ENCODE measurements at places on chromosomes 1 and 21. TPM values are rescaled to one million over a fixed set of nuclear protein-coding genes. Genes with fewer than 3 reads are reported as not detected.

DNA sequence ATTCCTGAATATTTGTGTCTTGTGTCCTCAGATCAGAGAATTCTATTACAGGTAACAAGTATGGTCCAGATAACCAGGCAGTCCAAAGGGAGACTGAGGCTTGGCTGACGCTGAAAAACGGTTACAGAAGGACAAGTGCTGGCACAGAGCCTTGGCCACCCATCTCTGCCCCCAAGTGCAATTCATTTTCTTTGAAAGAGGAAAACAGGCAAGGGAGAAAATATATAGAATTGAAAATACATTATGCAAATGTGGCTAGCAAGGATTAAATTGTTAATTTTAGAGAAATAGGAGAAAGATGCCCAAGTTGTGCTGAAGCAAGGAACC, 1.2 kb downstream of the SORT1 start:
- peak overlapping the region; percentile 65 for H3K4me3 ChIP-seq
- peaks cover 12% of the 10 kb centered on the region for H3K36me3 ChIP-seq
- H3K27me3 ChIP-seq: no peaks in the 10 kb centered on the region

GRCh38 chr1:168687816-168688215, 41.2 kb downstream of the DPT start:
- peak overlapping the region; percentile 100 for H3K27ac ChIP-seq
- H3K36me3 ChIP-seq: no peaks in the 10 kb centered on the region
- peak; percentile 8 for DNase-seq

DNA sequence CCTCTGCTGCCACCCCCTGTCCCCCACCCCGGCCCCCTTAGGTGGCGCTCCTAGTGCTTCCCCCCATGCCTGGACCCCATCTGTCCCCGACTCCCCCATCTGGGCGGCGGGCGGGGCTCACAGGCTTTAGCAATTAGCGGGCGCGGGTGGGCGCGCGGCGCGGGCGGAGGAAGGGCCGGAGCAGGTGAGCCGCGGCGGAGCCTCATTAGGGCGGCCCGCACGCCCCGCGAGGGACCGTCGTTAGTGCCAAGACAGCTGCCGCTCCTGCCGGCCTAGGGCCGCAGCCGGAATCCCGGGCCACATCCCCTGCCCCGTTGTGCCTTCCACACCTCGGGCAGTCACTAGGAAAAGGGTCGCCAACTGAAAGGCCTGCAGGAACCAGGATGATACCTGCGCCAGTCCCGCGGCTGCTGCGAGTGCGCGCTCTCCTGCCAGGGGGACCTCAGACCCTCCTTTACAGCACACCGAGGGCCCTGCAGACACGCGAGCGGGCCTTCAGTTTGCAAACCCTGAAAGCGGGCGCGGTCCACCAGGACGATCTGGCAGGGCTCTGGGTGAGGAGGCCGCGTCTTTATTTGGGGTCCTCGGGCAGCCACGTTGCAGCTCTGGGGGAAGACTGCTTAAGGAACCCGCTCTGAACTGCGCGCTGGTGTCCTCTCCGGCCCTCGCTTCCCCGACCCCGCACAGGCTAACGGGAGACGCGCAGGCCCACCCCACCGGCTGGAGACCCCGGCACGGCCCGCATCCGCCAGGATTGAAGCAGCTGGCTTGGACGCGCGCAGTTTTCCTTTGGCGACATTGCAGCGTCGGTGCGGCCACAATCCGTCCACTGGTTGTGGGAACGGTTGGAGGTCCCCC, 7.6 kb downstream of the OLIG2 start:
- no peaks in the 10 kb centered on the region for H3K36me3 ChIP-seq
- H3K4me1 ChIP-seq: peaks cover 10% of the 10 kb centered on the region
- no peak overlapping the region for H3K27ac ChIP-seq
- no peak overlapping the region for H3K4me3 ChIP-seq
- peaks cover 62% of the 10 kb centered on the region for H3K27me3 ChIP-seq
- no peak for DNase-seq

DNA sequence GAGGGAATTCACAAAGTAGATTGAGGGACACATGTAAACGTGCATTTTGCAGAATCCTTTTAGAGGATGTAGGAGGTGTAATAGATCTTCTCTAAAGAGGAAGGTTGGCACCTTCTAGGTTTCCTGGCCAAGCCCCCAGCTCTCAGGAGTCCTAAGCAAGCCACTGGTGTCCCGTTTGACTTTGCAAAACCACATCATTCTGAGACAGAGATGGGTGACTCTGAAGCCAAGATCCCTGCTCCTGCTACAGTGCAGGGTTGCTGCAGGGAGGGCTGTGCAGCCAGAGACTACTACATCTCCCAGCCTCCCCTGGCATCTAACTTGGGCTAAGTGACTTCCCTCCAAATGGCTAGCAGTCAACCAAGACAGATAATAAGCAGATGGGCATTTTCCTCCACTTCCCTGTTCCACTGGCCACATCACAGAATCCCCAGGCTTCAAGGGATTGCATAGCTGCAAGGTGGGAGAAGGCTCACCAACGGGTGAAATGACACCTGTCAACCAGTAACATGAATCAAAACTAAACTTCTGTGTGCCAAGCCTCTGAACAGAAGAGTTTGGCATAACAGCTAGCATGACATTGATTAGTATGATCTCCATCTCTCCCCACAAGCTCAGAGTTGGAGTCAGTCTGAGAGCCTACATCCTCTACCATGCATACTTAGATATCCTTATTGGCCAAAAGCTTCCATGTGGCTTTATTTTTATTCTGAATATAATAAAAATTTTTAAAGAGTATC, 129.6 kb upstream of the COA6 start:
- H3K4me3 ChIP-seq: no peak overlapping the region
- no peak overlapping the region for H3K27ac ChIP-seq
- DNase-seq: no peak
- H3K4me1 ChIP-seq: peaks cover 5% of the 10 kb centered on the region
- H3K27me3 ChIP-seq: no peaks in the 10 kb centered on the region
- no peaks in the 10 kb centered on the region for H3K36me3 ChIP-seq

The SLC2A5 gene
- 0.02 TPM for polyA plus RNA-seq

The NES gene
- 15.8 TPM for polyA plus RNA-seq

The FAM131C gene
- 0.97 TPM for polyA plus RNA-seq

The SRM gene
- polyA plus RNA-seq: 60.9 TPM

GRCh38 chr1:28112388-28113241, 24.2 kb upstream of the EYA3 start:
- H3K27me3 ChIP-seq: no peaks in the 10 kb centered on the region
- no peaks in the 10 kb centered on the region for H3K36me3 ChIP-seq
- no peak overlapping the region for H3K4me3 ChIP-seq
- H3K27ac ChIP-seq: no peak overlapping the region

DNA sequence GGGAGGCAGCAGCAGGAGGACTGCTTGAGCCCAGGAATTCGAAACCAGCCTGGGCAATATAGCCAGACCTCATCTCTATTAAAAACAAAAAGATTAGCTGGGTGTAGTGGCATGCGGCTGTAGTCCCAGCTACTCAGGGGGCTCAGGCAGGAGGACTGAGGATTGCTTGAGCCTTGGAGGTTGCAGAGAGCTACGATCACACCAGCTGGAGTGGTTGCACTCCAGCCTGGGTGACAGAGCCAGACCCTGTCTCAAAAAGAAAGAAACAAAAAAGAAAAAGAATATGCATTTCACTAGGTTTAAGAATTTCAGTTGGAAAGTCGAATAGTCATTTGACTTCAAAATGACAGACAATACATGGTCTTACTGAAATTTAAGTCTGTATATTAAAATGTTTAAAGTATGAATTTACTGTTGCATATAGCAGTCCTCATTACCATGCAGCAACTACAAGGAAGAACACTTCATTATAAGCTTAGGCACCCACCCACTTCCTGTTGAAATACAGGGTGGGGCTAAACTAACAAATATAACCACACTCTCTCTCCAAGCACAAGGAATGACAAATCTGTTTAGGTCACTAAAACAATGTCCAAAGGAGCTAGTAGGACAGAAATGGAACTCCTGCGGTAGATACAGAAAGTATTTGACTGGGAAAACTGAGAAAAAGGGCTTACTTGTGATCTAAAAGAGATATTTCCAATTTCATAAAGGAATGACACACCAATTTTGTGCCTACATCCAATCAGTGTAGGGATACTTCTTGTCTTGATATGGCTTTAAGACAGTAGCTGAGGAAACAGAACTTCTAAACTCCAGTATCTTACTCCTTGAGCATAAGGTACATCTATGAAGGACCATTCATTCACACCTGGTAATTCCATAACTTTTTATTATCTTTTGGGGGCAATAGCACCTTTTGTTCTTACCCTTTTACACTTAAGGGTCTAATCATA, 44.1 kb downstream of the GPR3 start:
- no peaks in the 10 kb centered on the region for H3K4me1 ChIP-seq
- H3K27ac ChIP-seq: no peak overlapping the region
- no peaks in the 10 kb centered on the region for H3K36me3 ChIP-seq
- DNase-seq: no peak

- H3K27me3 ChIP-seq: no peaks in the 10 kb centered on the region
- no peak overlapping the region for H3K27ac ChIP-seq
- DNase-seq: no peak
- H3K4me3 ChIP-seq: no peak overlapping the region
- no peaks in the 10 kb centered on the region for H3K4me1 ChIP-seq
- no peaks in the 10 kb centered on the region for H3K36me3 ChIP-seq
These were observed 195.5 kb upstream of the NCAM2 start for GRCh38 chr21:20802631-20803260.

DNA sequence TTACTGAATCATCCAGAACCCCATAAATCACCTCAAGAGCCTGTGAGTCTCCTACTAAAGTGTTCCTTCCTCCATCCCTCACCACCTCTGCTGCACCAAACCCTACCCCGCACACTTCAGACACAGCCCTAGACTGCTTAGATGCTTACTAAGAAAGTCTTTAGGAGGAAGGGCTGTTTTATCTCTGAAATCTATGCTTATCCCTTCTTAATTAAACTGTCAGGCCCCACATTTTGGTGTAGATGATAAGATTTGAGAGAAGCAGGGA, 216.8 kb upstream of the SGIP1 start:
- DNase-seq: no peak
- H3K4me1 ChIP-seq: no peaks in the 10 kb centered on the region
- no peak overlapping the region for H3K4me3 ChIP-seq
- no peak overlapping the region for H3K27ac ChIP-seq
- no peaks in the 10 kb centered on the region for H3K27me3 ChIP-seq

The C8A gene
- polyA plus RNA-seq: not detected

The C1QC gene
- polyA plus RNA-seq: not detected

DNA sequence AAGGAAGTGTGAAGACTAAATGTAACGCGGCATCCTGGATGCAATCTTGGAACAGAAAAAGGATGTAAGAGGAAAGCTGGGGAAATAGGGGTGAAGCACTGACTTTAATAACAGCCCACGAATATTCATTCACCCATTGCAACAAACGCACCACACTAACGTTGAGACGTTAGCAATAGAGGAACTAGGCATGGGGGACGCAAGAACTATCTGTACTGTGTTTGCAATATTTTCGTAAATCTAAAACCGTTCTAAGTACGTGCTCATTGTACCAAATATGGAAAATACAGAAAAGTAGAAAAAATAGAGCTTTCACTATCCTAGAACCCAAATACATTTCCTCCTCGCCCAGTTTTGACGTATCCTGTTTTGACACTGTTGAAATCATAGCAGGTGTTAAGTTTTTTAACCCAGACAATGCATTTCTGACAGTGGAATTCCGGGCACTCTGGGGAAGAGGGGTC, 3.9 kb downstream of the LAPTM5 start:
- no peak for DNase-seq
- no peaks in the 10 kb centered on the region for H3K36me3 ChIP-seq
- H3K4me1 ChIP-seq: peaks cover 3% of the 10 kb centered on the region
- no peak overlapping the region for H3K4me3 ChIP-seq
- no peak overlapping the region for H3K27ac ChIP-seq
- H3K27me3 ChIP-seq: no peaks in the 10 kb centered on the region

The SLC2A1 gene
- 50.5 TPM for polyA plus RNA-seq

The NR5A2 gene
- not detected for polyA plus RNA-seq

The AADACL3 gene
- polyA plus RNA-seq: not detected

The PANK4 gene
- 15.1 TPM for polyA plus RNA-seq

GRCh38 chr1:157269656-157270375, 131.6 kb upstream of the ETV3 start:
- no peak overlapping the region for H3K4me3 ChIP-seq
- H3K36me3 ChIP-seq: no peaks in the 10 kb centered on the region
- H3K27me3 ChIP-seq: 0 out of 2 replicates have a peak, but pooled peaks cover 4% of the 10 kb centered on the region
- no peak overlapping the region for H3K27ac ChIP-seq
- no peaks in the 10 kb centered on the region for H3K4me1 ChIP-seq

DNA sequence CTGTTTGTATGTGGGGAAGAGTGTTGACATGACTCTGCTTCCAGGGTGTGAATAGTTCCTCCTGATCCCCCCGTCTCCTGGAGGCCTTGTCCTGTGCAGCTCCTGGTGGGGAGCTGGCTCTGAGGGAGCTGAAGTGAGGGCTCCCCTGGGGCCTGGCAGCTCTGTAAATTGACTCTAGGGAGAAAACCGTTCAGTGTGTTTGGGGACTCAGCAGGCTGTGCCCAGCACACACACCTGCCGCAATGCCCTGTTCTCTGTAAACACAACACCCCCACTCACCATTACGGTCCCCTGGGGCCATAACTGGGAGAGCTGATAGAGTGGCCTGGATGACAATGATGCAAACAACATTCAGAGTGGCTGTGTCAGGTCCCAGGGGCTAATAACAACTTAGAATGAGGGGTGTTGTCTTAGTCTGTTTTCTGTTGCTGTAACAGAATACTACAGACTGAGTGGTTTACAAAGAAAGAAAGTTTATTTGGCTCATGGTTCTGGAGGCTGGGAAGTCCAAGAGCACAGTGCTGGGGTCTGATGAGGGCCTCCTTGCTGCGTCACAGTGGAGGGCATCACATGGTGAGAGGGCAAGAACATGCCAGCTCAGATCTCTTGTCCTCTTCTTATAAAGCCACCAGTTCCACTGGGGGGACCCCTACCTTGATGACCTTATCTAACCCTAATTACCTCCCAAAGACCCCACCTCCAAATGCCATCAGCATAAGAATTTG, 15.3 kb downstream of the ADORA1 start:
- H3K27ac ChIP-seq: no peak overlapping the region
- peaks cover 37% of the 10 kb centered on the region for H3K4me1 ChIP-seq
- H3K27me3 ChIP-seq: no peaks in the 10 kb centered on the region
- DNase-seq: no peak
- no peak overlapping the region for H3K4me3 ChIP-seq

DNA sequence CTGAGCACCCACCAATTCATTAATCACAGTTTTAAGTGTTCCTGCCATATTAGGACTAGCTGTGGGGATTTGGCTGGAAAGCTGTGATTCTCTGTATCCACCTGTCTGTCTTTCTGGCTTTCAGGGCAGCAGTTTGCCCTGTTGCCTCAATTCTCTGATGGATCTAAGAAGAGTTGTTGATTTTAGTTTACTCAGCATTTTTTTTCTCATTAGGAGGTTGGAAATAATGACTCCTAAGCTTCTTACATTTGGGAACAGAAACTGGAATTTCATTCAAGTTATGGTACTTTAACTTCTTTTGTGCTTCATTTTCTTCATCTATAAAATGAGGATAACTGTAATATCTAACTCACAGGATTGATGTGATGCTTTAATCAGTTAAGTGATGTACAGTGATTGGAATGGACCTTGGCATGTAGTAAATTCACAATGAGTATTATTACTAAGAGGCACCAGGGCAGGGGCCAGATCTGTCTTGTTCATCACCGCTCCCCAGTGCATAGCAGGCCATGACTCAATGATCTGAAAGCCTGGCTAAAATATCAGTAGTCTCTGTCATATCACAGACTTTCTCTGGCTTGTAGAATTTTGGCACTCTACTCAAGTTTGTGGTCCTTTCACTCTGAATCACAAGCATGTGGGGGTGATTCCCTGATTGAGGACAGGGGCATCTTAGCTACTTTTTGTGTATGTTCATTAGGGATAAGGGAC, 51.4 kb upstream of the GREM2 start:
- no peak overlapping the region for H3K4me3 ChIP-seq
- H3K27me3 ChIP-seq: no peaks in the 10 kb centered on the region
- H3K27ac ChIP-seq: no peak overlapping the region

Measured in SK-N-SH (cell line).